ENCODE measurements at places on chromosomes 6 and 20.

GRCh38 chr20:33351696-33352095 is 49.6 kb downstream of the CDK5RAP1 start:
- DNase-seq: no peak

DNA sequence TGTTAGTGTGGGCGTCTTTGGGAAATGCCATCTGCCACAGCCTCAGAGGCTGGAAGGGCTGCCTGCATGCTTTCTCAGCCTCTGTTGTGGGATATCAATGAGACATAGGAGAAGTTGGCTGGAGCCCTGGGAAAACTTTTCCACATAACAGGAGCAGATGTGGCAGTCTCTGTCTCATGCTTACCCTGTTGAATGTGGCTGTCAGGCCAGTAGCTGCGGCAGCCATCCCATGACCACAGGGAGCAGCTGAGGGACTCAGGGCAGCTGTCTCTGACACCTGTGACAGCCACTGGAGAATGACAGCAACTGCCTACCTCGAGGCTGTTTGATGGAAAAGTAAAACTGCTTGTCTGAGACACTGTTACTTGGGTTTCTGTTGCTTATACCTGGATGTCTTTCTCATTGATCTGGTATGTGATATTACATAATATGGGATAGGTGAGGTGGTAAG is 64.4 kb downstream of the TULP4 start:
- DNase-seq: no peak

GRCh38 chr6:119052292-119052889 is 26.1 kb downstream of the FAM184A start:
- DNase-seq: no peak

DNA sequence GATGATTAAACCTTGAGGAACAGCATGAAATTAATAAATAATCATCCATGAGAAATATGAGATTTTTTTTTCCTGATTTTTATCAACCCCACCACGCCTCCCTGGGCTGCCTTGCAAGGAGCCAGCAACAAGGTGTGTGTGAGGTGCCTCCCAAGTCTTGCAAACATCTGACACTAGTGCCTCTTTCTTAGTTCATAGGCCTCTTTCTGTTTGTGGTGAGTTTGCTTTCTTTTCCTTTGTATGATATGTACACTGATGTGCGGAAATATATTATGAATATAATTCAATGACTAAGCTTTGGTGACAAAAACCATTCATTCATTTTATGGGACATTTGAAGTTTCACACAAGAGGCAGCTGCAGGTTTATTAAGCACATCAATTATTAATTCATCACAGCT is 63.2 kb upstream of the SYNDIG1 start:
- DNase-seq: no peak
